SK-N-SH treated with all-trans-retinoic acid at 6 μM for 48 hours (cell line): ENCODE measurements at places on chromosomes 4 and X.

DNA sequence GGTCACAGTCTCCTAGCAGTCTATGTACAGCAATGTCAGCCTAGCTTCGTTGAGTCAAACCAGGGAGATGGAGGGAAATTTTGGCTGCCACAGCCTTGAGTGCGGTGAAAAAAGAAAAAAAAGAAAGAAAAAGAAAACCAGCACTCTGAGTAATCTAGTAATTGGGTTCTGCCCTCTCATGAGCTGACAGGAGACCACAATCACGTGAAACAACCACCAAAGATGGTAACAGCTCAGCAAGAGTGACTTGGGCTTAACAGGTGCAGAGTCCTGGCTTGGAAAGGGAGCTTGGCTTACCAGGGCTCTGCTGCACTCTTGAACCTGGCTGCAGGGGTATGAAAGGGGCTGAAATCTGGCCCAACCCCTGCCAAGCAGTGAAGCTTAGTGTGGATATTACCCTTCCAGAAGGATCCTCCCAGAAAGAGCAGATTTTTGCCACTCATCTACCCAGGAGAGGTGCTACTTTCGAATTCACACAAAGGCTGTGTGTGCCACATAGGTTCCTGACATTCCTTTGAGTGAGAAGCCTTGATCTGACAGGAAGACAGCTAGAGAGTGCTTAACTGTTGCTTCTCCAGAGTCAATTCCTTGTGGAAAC is 350.3 kb downstream of the PTTG2 start:
- no peak for ATAC-seq

DNA sequence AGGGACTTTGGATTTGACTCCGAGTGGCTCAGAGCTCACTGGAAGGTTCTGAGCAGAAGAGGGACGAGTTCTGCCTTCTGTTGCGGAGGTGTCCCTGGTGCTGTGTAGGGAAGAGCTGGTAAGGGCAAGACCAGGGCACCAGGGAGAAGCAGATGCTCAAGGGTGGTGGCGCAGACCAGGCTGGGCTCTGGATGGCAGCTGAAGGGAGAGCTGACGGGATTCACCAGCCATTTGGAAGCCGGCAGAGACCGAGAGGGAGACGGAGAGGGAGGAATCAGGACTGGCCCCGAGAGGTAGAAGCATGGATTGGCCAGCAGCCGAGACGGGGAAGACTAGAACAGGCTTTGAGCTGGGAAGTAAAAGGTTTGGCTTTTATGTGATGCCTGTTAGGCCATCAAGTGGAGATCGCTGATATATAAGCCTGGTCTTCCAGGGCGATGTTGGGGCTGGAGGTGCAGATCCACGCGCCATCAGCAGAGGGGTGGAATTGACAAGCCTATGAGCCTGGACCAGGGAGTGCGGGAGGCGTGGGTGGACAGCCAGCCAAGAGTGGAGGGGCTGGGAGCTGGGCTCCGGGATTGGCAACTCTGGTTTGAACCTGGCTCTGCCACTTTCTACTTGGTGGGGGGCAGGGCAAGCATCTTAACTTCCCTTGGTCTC is 43.4 kb downstream of the ADRA2C start:
- ATAC-seq = no peak

DNA sequence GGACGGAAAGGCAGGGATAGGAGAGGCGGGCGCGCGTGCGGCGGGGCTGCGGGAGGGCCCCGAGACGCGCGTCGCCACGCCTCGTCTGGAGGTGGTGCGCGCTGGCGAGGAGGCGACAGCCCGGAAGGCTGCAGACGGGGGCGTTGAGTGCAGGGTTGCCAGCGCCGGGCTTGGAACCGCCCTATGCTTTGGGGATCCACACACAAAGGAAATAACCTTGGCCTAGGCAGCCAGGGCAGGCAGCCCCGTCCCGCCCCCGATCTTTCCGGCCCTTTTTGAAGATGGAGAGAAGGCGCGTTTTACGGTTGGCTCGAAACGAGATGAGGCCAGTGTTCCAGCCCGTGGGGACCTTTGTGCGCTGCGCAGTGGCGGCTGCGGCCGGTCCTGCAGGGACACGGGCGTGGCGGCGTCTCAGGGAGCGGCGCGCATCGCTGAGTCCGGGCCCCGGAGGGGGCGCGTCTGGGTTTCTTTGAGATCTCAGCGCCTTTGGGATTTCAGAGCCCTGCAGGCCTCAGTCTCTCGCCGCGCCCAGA is 50.8 kb upstream of the TRIM2 start:
- peak; percentile 87 for ATAC-seq

DNA sequence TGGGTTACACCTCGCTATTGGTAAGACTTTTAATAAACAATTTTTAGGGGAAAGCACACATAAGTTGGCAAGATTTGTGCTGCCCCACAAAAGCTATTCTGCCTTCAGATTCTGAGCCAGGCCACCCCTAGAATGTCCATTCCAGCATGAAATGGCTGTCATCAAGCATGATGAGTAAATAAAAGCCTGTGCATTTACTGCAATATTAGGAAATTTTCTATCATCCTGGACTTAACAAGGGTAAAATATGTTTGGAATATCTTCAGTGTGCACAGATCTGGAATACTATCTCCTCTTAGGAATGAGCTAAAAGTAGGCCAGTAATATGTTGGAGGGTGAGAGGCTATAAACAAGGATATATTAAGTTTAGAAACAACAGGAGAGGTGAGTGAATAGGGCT is 510.9 kb downstream of the ANKRD50 start:
- no peak for ATAC-seq

- ATAC-seq = no peak
Measured at GRCh38 chrX:9765737-9766097, at the start of gene GPR143. Gene GPR143, minus strand, starts transcription at chrX:9765847. Its CDS starts 30 bp downstream, at chrX:9765817.

DNA sequence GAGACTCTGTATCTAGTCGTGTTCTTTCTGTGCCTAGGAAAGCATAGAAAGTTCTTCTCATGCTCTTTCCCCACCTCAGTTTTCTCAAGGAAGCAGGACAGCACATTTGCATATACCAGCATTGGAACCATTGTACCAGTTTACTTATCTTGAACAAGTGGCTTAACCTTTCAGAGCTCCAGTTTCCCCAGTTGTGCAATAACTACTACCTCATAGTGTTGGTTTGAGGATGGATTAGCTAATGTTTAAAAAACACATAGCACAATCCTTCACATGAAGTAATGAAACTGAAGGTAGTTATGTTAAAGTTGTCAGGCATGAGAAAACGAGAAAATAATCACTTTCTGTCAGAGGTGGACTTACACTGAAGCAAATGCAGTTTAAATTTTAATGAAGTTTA is 92.2 kb upstream of the H2AZ1 start:
- no peak for ATAC-seq

- no peak for ATAC-seq
Measured at GRCh38 chr4:13523105-13523477, 21.2 kb downstream of the NKX3-2 start.

- ATAC-seq = peak; percentile 43; the same call in 1 of the 3 replicates
Measured at GRCh38 chr4:186216465-186217024, 10.8 kb upstream of the KLKB1 start.
